ENCODE measurements at places on chromosomes 12 and 14.

DNA sequence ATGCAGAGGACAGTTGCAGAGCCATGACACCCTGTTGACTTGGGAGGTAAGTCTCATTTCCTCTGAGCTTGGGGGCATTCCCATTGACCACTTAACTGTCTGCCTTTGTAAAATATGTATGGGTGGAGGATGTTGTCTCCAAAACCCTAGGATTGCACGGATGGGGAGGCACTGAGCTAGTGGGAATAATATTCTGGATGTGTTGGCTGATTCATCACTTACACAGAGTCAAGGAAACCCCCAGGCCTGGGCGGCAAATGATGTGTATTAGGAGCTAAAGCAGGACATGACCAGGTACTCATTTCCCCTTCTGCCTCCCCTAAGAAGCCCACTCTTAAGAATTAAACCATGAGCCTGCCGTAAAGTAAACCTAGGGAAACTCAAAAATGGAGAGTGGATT lies 319.4 kb downstream of the VRK1 start:
- no peak for DNase-seq

DNA sequence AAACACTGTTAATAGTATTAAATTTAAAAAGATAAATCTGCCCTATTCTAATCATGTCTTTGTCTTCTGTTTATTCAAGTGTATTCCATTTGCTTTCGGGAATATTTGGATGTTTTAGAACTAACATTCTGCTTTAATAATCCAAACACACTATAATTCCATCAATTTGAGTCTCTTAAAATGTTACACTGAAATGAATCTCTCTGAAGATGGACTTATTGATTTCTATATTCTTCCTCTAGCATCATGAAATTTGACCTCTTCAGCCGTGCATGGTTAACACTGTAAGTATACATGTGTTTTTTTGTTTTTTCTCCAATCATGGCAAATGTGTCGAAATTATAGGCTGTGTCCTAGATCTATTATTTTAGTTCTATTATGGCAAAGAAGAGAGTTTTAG lies 339.2 kb downstream of the ACSS3 start:
- no peak for DNase-seq

GRCh38 chr12:85580562-85581168 lies 255.5 kb downstream of the RASSF9 start:
- DNase-seq = no peak

DNA sequence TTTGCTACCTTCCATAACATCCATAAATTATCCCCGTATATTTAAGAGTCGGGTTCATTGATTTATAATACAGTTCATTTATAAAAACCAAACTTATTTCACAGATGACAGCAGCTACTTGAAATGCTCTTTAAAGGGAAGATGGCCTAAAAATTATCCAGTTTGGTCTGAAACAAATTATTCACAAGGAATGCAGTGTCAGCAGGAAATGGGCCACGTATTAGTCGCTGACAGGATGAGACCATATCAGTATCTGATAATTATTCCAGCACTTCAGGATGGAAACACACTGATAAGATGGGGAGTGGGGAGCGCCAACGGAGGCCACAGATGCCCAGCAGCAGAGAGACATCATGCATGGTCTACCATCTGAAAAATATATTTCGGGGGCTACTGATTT lies 60.5 kb upstream of the TMEM132D start:
- no peak for DNase-seq

All from NCI-H446 (cell line).